ENCODE measurements at places on chromosomes 3 and 15.
A peak's percentile ranks its signal among the peaks of the same experiment; 100 is the strongest.

GRCh38 chr15:72229076-72229946 is 1.7 kb downstream of the PKM start:
- DNase-seq, result no peak

DNA sequence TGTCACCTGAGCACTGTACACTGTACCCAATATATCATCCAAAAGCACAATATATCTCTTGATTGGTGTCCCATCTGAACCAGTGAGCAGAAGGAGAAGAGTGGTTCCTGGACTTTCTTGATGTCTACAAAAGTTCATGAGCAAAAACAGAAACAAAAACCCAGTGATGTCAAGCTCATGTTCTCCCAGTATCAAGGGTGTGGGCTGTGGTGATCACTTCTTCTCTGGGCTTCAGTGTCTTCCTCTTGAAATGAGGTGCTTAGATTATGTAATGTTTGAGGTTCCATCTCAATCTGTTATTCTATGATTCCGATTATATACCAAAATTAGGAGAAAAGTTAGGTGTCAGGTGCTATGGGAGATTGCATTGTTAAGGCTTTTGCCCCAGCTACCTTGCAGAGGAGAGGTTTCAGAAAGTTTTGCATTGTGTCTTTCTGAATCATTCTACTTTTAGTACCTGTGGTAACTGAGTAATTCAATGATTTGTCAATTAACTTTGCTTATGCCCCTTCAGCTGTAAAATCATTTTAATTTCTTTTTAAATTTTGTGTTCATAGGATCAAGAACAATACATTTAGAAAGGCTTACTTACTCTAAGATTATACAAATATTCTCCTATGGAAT is 122.0 kb upstream of the EOMES start:
- DNase-seq, result no peak

DNA sequence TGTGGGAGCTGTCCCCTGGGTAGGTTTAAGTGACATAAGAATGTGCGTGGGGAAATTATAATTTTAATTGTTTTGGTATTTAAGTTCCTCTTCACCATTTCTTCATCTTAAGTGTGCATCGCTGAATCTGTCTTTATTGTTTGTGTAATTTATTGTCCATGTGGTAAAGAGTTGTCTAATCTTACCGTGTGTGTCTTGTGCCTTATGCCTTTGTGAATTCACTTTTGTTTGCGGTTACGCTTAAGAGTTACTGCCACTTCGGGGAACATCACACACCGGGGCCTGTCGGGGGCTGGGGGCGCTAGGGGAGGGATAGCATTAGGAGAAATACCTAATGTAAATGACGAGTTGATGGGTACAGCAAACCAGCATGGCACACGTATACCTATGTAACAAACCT is 767 bp downstream of the WDR48 start:
- DNase-seq, result no peak

DNA sequence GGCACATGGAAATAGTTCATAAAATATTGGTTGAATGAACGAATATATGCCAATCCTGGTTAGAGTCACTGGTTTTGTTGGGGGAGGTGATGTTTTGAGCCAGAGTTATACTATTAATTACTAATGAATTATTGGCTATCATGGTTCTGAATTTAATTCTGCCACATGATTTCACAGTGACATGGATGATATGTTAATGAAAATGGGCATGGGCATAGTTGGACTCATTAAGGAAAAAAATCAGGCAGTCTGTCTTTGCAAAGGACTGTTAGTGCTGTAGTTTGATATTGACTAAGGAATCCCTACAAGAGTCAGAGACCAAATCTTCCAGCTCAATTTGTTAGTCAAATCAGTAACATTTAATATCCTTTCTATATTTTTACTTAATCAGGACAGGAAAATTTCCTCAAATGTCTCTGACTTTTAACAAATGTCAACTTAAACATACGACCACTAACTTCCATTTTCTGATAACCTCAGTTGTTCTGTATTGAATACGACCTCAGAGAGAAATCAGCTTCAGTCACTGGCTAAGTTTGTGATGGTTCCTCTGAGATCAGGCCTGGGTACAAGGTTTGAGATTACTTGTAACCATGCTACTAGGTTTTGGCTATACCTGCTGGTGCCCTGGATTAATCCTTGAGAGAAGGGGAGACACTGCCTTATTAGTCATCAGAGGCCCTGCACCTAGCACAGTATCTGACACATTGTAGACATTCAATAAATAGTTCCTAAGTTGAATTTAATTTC is 13.3 kb downstream of the NFKBIZ start:
- no peak for DNase-seq

DNA sequence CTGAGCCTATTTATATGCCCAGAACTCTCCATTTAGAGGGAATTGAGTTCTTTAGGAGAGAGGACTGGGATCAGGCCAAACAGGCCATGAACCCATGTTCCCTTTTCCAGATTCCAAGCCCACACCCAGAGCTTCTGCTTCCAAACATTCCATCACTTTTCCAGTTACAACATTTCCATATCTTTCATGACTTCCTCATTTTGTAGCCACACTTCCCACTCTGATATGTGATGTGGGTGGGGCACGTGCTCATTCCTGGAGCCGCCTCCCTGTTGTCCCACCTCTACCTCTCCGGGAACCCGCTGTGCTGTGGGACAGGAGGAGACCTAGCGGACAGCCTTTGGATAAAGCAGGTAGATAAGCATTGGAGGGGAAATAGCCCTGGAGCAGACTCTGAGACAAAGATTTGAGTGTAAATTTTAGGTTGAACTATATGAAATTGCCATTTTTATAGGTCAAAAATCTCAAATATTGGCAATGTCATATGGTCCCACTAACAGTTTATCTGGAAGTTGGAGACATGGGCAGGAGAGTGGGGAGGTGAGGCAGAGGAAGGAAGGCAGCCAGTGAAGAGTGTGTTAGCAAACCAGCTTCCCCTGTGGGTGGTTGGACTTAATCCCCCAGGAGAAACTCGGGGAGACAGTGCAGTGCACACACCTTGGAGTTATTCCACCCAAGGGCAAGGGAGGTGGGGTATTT is 31.8 kb downstream of the CYP8B1 start:
- DNase-seq, result no peak

GRCh38 chr15:39657668-39658067 is 76.8 kb downstream of the THBS1 start:
- DNase-seq, result peak; percentile 15

GRCh38 chr3:138593488-138594149 is 441 bp downstream of the CEP70 start:
- DNase-seq, result peak; percentile 29

DNA sequence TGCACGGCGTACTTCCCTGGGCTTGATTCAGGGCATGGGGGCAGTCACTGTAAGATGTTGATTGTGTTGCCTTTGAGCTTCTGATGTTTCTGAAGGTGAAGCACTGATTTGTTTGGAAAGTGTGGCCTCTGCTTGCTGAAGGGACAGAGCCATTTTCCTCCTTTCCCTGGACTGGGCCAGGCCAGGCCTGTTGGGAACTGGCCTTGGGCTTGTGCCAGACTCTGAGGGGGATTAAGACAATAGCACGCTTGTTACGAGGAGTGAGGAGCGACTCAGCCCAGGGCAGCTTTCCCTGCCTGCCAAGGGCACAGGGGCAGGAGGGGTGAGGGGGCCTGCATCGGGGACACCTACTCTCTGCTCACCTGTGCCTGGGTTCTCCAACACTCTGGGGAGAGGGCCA is 42.9 kb downstream of the LINGO1 start:
- DNase-seq, result peak; percentile 27

GRCh38 chr3:70930066-70930465 is 617.6 kb upstream of the MDFIC2 start:
- DNase-seq, result no peak

GRCh38 chr3:123960781-123961507 is at the start of gene CCDC14:
CCDC14 (minus strand) TSS chr3:123961229; CDS start chr3:123961173, 56 bp downstream.
- peak; percentile 91 for DNase-seq

DNA sequence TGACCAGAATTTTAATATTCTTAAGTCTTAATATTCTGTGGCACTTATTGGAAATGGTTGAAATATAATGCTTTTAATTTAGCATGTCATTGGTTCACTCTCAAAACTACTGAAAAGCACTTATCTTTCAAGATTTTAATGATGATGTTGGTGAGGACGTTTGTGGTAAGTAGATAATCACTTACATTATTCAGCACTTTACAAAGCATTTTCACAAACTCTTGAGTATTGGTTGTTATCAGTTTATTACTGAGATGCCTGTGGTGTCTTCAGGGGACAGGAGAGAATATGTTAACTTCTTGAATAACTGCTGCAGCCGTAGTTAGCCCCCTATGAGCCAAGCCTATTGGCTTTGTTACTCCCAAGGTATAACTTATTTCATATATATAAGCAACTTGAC is 15.2 kb downstream of the TGFBR2 start:
- no peak for DNase-seq

- no peak for DNase-seq
Measured at GRCh38 chr15:38564557-38565286, at the start of gene RASGRP1. RASGRP1 (minus strand) TSS chr15:38564814; CDS start chr15:38564628, 186 bp downstream.

DNA sequence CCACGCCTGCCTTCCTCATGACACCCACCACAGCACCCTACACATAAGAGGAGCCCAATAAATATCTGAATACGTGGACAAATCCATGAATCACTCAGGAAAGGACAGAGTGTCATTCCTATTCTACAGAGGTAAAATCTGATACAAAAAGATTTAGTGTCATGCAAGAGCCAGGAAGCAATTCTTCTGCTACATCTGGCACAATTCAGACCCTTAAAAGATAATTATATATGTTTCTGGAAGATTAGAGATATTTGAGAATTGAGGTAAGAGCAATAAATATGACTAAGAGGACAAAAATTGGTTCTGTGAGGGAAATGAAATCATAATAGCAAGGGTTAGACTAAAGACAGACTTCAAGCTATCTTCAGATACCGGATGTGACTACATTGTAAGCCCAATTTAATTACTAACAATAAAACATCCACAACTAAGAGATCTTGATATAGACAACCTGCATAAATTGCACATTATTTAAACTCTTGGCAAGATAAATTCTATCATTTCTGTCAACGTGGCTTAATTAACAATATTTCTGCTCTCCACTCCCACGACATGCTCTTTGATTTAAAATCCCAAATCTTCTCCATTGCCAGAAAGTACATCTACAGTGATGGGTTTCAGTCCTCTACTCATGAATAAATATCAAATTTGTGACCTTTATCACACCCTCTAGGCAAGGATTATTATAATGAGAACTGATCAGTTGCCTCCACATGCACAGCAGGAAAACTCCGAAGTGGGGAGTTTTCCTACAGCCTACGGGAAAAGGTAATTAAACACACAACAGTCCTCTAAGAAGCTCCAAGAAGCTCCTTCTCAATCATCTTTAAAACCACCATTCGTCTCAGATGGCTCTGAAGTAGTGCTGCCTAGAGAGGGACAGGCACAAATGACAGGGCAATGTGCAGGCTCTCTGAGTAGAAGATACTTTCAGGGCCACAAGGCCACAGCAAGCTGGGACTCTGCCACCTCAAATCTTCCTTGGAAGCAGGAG is 32.6 kb downstream of the MB21D2 start:
- no peak for DNase-seq

DNA sequence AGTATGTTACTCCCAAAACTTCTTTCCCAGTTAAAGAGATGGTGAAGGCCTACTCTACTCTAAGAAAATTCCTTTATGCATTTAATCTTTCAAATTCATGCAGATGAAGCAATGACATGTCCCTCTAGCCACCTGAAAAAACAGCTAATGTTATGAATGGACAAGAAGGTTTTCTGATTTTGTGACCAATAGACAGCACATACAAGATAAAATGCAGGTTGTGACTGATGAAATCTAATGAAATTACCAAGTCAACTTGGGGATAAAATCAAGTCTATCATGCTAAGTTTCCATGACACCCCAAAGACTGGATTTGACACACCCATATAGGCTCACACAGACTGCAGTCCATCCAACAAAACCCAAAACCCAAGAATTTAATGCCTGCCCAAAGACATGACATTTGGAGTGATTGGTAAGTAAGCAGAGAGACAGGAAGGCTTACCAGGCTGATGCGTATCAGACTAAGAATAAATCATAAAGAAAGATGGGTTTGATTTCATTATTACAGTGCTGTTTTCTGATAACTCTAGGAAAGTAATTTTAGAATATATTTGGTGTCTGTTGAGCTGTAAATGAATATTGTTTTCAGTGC is 26.4 kb downstream of the CD47 start:
- DNase-seq, result no peak

DNA sequence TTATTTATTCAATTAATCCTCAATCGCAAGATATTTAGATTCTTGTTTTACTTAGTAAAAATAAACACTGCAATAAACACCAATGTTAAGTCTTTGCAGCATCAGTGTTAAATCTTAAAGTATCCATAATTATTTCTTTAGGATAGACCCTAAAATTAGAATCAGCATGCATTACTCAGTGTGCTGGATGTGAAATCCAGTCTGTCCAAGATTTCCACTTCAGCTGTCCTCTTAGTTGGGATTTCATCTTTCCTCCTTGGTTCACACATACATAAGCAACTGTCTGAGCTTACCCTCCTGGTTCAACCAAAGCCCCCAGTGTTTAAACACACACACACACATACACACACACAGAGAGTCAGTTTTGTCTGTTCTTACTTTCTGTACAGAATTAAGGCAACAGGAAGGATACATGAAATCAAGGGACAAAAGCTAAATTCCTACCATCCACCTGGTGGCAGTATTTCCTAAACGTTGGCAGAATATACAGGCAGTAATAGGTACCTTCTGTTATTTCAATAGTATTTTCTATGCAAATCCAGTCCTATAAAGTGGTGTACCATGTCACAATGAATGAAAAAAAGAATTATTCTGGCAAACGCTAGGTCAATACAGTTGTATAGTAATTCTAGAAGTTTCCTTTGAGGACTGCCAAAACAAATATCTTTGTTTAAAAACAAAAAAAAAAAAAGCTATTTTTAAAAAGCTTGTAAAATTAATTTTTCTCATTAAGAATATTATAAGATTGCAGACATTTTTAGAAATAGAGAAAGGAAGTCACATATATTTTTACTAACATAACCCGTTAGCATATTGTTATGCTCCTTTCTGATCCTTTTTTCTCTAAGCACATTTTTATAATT is 27.3 kb upstream of the DMXL2 start:
- peak; percentile 64 for DNase-seq

- peak; percentile 93 for DNase-seq
Measured at GRCh38 chr3:122415762-122416654, at the start of gene WDR5B. WDR5B (minus strand) TSS chr3:122416062; CDS start chr3:122415528, 534 bp downstream.

DNA sequence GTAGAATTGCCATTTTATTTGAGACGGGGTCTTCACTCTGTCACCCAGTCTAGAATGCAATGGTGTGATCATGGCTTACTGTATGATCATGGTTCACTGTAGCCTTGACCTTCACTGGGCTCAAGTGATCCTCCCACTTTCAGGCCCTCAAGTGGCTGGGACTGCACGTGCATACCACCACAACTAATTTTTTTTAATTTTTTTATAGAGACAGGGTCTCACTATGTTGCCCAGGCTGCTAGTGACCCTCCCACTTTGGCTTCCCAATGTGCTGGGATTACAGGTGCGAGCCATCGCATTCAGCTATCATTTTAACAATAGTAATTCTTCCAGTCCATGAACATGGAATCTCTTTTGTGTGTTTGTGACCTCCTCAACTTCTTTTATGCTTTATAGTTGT is 11.9 kb downstream of the EPM2AIP1 start:
- no peak for DNase-seq

DNA sequence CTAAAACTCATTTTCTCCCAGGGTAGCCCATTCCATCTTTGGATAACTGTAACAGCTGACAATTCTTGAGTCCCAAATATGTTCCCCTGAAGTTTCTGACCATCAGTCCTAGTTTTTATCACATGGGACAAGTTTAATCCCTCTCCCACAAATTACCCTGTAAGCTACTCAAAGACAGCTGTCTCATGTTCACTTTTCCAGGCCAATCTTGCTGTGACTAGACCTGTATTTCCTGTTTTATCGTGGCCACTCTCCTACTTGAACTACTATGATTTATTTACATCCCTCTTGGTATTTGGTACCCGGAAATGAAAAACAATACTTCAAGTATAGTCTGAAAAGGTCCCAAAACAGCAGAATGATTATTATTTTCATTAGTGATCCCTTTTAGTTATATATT is 95.1 kb upstream of the MEX3B start:
- DNase-seq, result no peak
